ENCODE measurements at places on chromosomes 6 and 20.

- DNase-seq = no peak
These were observed 100.9 kb upstream of the SIM1 start for GRCh38 chr6:100565439-100566104.

GRCh38 chr6:112739766-112740165, 392.6 kb downstream of the RFPL4B start:
- DNase-seq = no peak

GRCh38 chr6:46440641-46441040, 50.6 kb downstream of the RCAN2 start:
- DNase-seq = no peak

GRCh38 chr20:37954626-37955025, 51.7 kb downstream of the VSTM2L start:
- DNase-seq = no peak

DNA sequence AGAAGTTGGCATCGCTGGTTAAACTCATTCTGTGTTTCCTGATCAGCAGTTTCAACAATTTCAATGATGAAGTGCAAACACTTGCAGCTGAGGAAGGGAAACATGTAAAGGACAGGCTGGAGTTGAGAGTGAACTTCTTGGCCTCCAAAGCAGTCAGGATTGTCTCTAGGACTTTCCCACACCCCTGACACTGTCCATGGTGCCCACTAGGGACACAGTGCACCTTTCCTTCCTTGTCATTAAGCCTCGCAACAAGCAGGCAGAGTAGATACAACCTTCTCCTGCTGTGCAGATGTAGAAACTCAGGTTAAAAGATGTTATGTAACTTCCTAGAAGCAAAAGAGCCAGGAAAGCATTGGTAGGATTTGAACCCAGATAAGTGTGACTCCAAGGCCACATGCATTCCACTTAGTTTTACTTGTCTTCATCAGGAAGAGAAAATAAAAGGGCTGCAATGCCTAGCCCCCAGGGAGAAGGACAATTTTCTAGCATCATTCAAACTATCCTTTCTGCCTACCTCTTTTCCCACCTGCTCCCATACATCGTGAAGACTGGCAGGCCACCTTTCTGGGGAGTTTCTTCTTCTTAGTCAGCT, 39.2 kb upstream of the IL17A start:
- DNase-seq = no peak

DNA sequence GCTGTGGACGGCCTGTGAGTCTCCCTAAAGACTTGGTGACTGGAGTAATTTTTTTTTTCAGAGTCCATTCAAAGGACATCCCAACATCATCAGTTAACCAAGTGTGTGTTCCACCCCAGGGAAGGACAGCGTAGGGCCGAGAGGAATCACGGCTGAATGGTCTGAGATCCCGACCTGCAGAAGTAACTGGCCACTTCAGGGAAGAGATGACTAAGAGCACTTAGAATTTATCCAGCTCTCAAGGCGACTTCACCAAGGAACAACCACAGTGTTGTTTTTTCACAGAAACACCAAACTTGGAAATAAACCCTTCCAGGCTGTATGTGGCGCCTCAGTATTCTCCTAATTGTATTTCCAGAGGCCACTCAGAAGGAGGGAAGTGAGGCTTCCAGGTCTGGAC, 231.6 kb downstream of the FNDC1 start:
- DNase-seq = no peak

DNA sequence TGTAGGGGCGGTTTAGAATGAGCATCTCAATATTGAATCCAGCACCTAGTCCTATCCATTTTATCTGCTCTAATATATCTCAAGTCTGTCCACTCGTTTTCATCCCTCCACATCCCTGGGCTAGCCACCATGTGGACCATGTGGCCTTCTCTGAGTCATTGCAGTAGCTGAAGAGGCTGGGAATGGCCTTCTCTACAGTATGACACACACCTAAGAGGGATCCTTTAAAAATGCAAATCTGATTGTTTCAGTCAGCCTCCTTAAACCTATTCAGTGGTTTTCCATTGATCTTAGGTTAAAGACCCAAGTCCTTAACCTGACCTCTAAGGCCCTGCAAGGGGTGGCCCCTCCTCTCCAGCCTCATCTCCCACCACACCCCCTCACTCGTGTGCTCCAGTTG, 9.4 kb downstream of the RING1 start:
- no peak for DNase-seq

GRCh38 chr6:143647732-143648131, 30.0 kb upstream of the PHACTR2 start:
- DNase-seq = no peak

DNA sequence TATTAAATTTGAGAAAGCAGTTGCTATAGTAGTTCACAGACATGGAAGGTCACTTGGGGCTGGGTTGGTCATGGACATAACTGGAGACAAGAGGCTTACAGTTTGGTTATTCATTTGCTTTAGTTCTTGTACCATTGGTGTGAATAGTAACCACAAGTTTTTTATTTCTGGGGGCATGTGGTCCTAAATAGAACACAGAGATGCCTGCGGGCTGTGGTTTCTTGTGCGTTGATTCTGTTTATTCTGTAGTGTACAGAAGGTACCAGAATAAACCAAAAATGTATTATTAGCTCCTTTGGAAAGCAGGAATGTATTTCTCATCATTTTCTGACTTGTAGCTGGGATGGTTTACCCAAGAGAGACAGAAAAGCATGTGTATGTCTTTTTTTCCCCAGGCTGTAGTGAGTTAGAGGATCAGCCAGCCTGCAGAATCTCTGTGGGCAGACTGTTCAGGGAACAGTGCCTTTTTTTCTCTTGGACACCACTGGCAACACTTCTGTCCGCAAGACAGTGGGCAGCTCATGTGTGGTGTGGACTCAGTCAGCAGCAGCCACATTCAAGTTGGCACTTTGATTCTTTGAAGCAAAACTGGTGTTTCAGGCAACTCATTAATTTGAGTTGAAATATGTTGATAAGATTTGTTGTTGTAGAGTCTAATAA, 122.1 kb downstream of the LRRC1 start:
- DNase-seq = no peak

- peak; percentile 31 for DNase-seq
These were observed 719 bp upstream of the EDN1 start for GRCh38 chr6:12289365-12289919.

- DNase-seq = no peak
These were observed 213.5 kb upstream of the KCNG1 start for GRCh38 chr20:51236421-51236820.

- peak; percentile 58 for DNase-seq
These were observed 56.0 kb upstream of the DDR1 start for GRCh38 chr6:30828027-30828962.
